ENCODE measurements at places on chromosomes 7 and 10.

GRCh38 chr7:126213876-126214275, 1038.9 kb downstream of the GRM8 start:
- DNase-seq = no peak

DNA sequence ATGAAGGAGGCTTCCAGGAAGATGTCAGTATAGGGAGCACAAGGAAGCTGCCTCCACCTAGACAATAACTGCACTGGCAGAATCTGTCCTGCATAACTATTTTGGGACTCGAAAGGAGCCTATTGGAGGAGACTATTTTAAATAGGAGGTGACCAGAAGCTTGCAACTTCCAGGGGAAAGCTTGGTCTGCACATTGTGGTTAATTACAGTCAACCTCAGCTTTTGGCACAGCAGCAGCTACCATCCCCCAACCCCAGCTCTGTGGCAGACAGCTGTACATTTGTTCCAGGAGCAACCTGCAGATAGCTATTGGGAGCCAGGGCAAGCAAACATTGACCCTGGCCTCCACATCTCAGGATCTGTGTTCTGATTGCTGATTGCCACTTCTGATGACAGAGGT, 46.3 kb upstream of the NANOS1 start:
- DNase-seq = no peak

DNA sequence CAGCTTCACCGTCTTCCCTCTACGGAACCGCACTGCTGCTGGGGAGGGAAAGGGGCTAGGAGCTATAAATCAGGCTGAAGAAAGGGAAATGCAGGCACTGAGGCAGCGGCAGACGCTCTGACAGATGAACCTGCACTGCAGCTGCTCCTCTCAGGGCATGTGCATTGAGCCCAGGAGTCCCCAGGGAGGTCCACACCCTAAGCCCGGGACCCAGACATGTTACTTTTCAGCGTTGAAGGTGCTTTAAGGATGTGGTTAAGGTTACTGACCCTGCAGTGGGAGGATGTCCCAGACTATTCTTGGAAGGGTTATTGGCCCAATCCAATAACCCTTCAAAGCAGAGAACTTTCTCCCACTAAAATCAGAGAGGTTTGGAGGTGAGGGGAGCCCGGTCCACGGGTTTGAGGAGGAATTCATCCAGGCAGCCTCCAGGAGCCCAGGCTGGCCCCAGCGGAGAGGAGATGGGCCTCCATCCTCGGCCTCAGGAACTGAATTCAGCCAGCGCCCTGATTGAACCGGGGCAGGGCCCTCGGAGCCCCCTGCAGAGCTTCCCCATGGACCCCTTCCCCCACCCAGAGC, 75.4 kb downstream of the ADARB2 start:
- no peak for DNase-seq

GRCh38 chr10:126208726-126209302, 179.5 kb downstream of the ADAM12 start:
- DNase-seq = no peak

DNA sequence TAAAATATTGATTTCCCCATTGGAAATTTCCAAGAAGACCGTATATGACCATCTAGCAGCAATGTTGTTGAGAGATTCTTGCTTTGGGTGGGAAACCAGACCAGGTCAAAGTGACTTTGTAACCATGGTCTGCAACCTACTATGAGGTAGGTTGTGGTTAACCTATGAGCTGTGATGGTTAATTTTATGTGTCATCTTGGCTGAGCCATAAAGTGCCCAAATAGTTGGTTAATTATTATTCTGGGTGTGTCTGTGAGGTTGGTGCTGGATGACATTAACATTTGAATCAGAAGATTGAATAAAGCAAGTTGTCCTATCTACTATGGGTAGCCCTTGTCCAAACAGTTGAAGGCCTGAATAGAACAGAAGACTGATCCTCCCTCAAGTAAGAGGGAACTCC, 18.3 kb upstream of the RALA start:
- no peak for DNase-seq

DNA sequence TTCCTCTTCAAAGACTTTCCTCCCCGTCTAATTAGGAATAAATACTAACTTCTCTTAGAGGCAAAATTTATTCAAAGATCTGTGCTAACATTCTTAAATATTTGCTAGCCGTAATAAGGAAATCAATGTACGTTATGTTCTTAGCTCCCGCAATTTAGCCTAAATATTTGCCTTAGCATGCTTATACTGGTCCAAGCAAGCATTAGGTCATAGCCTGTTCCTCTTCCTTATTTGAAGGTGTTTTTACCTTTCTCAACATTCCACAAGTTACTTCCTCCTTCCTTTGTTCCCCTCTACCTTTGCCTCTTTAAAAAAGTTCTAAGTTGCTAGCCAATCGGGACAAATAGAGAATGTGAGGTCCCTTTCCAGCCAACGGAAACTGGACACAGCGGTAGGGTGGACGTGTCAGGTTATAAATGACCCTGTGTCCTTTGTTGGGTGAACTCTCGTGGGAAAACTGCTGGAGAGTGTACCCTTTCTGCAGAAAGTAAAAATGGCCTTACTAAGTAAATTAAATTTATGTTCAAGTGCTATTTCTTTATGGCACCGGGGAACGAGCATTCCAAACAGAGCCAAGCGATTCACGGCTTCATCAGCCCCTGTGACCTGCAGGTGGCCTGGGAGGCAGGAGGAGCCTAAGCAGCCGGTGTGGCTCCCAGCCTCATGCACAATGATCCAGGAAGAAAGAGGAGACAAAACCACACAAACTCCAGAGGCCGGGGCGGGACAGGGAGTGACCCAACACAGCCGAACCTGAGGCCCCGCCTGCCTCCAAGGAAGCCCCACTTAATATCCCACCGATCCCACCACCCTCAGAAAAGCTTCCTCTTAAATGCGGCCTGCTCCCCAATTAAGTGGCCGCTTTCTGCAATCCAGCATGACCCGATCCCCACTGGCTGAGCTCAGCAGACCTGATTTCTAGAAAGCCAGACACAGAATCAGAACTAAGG, 67.0 kb downstream of the ZRANB1 start:
- DNase-seq = no peak

DNA sequence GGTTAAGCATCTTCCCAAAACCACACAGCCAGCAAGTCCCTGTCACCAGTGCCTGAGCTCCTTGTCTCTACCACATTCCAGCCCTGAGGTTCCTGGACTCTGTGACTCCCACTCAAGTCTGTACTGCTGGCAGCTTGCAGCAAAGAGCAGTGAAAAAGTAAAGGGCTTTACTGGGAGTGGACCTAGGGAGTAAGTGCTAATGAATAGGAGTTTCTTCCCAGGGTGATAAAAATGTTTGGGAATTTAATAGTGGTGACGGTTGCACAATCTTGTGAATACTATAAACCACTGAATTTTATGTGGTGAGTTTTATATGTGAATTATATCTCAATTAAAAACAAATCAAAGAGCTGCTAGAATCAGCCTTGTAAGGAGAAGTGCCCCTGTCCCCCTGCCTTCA, 22.6 kb downstream of the HSPA12A start:
- no peak for DNase-seq

GRCh38 chr10:111086574-111086973, 9.7 kb downstream of the ADRA2A start:
- no peak for DNase-seq

DNA sequence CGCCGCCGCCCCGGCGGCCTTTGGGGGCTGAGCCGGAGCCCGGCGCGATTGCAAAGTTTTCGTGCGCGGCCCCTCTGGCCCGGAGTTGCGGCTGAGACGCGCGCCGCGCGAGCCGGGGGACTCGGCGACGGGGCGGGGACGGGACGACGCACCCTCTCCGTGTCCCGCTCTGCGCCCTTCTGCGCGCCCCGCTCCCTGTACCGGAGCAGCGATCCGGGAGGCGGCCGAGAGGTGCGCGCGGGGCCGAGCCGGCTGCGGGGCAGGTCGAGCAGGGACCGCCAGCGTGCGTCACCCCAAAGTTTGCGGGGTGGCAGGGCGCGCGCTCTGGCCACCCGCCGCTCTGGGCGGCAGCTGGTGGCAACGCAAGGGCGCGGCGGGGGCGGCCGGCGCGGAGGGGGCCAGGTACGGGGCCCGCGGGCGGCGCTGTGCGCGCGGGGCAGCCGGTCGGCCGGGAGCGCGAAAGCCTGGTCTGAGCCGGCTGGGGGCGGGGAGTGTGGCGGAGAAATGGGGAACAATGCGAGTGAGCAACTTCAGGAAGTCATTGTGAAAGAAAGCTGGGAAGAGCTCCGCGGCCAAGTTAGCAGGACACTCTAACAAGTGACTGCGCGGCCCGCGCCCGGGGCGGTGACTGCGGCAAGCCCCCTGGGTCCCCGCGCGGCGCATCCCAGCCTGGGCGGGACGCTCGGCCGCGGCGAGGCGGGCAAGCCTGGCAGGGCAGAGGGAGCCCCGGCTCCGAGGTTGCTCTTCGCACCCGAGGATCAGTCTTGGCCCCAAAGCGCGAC, at the start of gene IKZF1:
Gene IKZF1 (plus strand): TSS at position 588 of the 782 bp plus-strand sequence. CDS start 14,346 bp downstream, outside the sequence.
- DNase-seq = no peak

DNA sequence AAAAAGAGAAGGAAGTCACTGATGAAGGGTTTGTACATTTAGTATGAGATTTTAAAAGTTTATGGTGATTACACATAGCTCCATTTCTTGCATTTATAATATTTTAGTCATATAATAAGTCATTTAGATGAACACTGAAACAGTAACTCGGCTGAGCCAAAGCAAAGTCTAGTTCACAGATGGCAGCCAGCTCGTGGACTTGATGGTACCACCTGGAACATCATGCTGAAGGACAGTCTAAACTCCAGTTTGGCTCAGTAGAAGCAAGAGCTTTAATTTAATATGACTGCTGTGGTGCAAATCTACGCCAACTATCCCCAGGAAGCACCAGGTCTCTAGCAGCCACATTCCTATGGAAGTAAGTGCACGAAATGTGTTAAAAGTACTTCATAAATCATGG, 16.4 kb downstream of the SRI start:
- no peak for DNase-seq

DNA sequence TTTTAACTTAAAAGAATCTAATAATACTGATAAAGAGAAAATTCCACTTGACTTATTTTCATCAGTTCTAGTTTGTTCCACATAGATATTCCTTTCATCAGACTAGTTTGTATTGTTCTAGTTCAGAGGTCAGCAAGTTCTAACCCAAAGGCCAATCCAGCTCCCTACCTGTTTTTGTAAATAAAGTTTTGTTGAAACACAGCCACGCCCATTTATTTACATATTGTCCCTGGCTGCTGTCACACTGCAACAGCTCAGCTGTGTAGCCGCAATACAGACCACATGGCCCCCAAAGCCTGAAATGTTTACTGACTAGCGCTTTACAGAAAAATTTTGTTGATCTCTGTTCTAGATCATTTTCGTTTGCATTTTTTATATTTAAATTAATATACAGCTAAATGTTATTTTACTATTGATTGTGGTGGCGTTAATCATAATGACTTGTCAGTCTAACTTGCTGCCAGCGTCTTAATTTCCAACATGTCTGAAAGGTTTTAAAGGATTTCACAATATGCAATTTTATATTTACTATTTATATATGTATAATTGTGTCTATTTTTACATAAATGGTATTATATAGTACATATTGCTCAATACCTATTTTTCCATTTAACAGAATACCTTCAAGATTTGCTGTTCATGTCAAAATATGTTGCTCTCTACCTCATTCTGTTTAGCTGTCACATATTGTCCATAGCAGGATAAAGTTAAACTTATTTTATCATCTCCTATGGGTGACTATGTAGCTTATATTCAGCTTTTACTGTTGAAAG, 159.3 kb downstream of the DYNC1I1 start:
- DNase-seq = no peak

DNA sequence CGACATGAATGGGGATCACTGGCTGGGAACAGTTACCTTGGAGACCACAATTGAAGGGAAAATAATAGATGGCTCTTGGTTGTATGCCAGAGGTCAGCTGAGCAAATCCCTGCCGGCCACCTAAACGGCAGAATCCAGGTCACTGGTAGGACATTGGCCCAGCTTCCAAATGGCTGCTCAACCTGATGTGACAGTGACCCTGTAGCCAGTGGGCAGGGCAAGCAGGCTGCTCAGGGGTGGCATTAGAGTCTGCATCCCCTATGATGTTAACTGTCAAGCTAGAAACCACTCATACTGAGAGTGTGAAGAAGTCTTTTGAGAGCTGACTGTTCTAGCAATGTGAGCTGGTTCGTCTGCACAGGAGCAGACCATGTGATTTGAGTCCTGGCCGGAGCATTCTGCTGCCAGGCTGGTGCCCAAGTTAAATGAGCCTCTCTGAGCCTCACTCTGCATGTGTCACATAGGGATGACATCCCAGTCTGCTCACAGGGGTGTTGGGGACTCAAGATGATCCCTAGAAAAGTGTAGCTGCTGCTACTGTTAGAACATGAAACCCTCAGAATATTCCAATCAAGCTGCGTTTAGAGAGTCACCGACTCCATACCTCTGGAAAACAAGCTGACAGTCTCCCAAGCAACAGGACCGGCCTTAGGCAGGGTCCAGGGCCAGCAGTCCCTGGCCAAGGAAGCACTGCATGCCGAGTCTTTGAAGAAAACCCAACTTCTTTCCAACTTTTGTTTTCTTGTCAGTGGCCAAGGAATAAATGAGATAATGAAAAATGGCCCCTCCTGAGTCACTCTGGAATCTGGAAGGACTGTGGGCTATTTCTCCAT, 69.7 kb downstream of the VWA2 start:
- no peak for DNase-seq

- no peak for DNase-seq
These were observed 3.2 kb downstream of the SFRP5 start for GRCh38 chr10:97768322-97769315.

GRCh38 chr10:54843085-54843646, 42.1 kb upstream of the PCDH15 start:
- DNase-seq = no peak

GRCh38 chr7:158442260-158442659, 145.4 kb downstream of the PTPRN2 start:
- no peak for DNase-seq

DNA sequence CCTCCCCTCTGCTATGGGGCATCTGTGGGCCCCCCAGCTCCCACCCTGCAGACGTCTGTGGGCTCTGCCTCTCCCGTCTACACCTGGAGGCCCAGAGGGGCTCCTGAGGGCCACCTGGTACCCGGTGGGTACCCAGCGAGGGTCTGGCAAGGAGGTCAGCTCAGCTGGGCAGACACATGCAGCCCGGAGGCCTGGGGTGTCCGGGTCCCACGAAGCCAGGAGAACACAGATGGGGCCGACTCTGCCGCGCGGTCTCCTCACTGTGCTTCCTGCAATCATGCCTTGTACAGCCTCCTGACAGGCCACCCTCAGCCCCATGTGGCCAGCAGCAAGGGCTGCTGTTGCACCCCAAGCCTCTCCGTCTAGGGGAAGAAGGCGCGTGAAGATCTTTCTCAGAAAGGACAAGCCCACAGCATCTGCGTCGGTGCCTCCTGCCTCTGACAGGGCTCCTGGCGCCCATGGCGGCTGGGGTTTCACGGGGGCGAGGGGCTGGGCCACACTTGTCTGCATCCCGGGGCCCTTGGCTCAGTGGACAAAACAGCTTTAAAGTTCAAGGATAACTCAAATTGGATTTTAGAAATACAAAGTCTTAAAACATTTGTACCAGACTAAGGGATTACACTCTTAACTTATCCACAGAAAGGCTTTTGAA, 391.3 kb downstream of the DNAJB6 start:
- DNase-seq = no peak

DNA sequence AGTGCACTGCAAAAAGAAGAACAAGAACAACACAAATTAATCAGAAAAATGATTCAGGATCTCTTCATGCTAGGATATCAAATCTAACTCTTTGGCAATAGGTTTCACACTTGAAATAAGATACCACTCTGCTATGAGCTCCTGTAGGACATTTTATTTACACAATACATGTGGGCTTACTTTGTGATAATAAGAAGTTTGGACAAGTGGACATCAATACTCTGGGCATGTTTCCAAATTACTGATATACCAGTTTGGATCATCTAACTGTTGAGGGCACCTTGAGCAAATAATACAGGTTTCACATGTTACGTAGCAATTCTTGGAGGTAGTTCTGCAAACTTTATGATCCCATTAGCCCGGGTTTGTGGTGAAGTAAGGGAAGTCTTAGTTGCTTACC, 59.8 kb downstream of the CPVL start:
- DNase-seq = no peak
